A549 treated with Hydrocortisone at 1 μM for 4 hours (cell line): ENCODE measurements at places on chromosomes 6 and 20. TPM values are rescaled to one million over a fixed set of nuclear protein-coding genes. Genes with fewer than 3 reads are reported as not detected.

Gene STX11
- total RNA-seq: 1.9 to 2.7 TPM (median 2.2 TPM) in 5 replicates

Gene TNFAIP3
- total RNA-seq: 19.6 to 31.7 TPM (median 22.6 TPM) in 5 replicates

Gene PNLDC1
- total RNA-seq: 0.08 to 0.14 TPM in 2 of 5 replicates, not detected in the others

Gene CCDC170
- total RNA-seq: 0.03 to 0.12 TPM (median 0.08 TPM) in 4 of 5 replicates, not detected in the other

Gene RIMS1
- not detected in 5 replicates for total RNA-seq

Gene ARFGEF3
- 0.44 to 0.66 TPM (median 0.51 TPM) in 5 replicates for total RNA-seq

Gene C2
- total RNA-seq: 0.17 to 0.46 TPM (median 0.38 TPM) in 5 replicates

Gene IRF4
- total RNA-seq: 0.25 to 0.51 TPM (median 0.25 TPM) in 5 replicates

Gene GPR63
- 0.38 to 0.47 TPM (median 0.43 TPM) in 5 replicates for total RNA-seq

Gene FUCA2
- 52.4 to 56.1 TPM (median 55.9 TPM) in 5 replicates for total RNA-seq

Gene SOX18
- 1.3 to 2.7 TPM (median 2.3 TPM) in 5 replicates for total RNA-seq

Gene RRAGD
- total RNA-seq: 3.5 to 4.8 TPM (median 4.6 TPM) in 5 replicates

Gene EPPIN
- total RNA-seq: not detected in 5 replicates

Gene IL20RA
- total RNA-seq: 0.02 to 0.15 TPM (median 0.05 TPM) in 3 of 5 replicates, not detected in the others

Gene DAAM2
- 0.09 to 0.52 TPM (median 0.13 TPM) in 5 replicates for total RNA-seq

Gene MOG
- not detected in 5 replicates for total RNA-seq

Gene C20orf144
- total RNA-seq: 0.05 to 0.13 TPM (median 0.08 TPM) in 5 replicates

Gene PROKR2
- not detected in 5 replicates for total RNA-seq

Gene TRAPPC3L
- total RNA-seq: not detected in 5 replicates

Gene MGME1
- 40.1 to 43.4 TPM (median 41.5 TPM) in 5 replicates for total RNA-seq

Gene PTGIS
- 0.02 to 0.07 TPM (median 0.05 TPM) in 3 of 5 replicates, not detected in the others for total RNA-seq
